EH (cell line): ENCODE measurements at places on chromosomes 2 and 18.

GRCh38 chr2:62705859-62706720 is 577 bp downstream of the EHBP1 start:
- DNase-seq, result peak; percentile 67

DNA sequence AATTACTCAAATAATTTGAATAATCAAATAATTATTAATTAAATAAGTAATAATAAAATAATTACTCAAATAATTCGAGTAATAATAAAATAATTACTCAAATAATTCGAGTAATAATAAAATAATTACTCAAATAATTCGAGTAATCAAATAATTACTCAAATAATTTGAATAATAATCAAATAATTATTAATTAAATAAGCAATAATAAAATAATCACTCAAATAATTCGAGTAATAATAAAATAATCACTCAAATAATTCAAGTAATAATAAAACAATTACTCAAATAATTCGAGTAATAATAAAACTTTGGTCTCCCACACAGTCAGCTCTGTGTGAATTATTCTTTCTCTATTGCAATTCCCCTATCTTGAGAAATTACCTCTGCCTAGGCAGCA is 30.0 kb upstream of the LINC00305 start:
- no peak for DNase-seq

DNA sequence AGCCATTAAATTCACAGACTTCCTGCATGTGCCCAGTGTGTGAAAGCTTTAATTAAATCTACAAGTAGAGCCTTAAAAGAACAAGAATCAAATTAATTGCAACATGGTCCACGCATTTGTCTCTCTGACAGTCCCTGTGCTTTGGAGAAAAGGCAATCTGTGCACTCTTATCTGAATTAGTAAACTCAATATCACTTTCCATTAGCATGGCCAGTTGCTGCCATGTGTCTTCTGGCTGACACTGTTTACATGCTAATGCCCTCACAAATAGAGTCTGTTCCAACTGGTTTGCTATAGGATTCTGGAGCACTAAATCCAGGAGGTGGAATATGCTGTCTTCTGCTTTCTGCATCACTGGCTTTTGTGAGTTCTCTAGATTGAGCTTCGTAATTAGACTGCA is 434.5 kb upstream of the RAB12 start:
- DNase-seq, result no peak

DNA sequence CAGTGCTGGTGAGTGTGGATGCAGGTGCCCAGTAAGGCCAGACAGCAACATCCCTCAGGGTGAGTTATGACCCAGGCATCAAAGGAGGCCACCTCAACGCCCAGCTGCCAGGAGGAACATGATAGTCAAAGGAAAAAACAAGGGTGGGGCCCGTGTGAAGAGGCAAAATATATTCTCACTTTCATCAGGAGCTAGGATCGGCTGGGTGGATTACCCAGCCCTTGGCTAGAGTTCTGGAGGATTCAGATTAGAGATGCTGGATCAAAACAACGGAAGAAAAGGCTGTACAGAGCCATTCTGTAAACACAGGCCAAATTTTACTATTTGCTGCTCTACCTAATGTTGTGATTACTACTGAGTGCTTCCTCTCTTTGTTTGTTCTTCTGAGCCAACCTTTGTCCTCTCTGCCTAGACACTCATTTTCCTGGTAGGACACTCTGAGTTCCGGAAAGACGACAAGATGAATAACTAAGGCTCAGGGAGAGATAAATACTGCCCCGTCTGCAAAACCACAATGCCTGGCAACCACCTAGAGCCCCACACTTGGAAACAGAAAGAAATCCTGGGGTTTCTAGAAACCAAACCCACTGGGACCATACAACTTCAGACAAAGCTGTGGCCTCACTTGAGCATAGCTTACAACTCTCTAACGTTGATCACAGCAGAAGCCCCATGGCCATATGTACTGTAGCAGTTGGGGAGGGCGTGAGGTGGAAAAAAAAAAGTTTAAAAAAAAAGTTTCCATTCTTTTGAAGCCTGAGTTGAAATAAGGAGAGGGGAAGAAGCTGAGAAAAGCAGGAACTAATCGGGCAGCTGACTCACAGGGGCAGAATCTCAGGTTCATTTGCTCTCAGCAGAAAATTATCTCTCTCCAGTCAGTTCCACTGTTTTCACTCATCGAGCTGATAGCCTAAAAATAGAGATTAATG is 17.8 kb upstream of the PMAIP1 start:
- peak; percentile 72 for DNase-seq

DNA sequence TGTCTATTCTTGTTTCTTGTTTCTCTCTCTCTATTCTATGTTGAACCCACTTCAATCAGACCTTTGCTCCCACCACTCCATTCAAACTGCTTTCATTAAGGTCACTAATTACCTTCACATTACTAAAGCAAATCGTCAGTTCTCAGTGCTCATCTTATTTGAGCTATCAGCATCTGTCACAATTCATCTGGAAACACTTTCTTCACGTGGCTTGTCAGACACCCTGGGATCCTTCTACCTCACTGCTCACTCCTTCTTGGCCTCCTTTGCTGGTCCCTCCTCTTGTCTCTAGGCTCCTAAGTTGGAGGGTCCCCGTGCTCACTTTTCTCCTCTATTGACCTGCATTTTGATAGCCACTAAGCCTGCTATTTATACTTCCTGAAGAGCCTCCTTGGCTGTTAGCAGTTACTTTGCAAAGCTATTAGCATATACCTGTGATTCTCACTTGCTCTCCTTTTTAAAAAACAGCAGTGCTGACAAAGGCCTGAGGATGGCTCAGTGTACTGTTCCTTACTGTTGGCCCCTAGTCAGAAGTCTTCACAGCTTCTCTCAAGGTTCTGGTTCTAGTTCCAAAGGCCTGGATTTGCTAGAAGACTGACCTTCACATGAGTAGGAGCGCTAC is 80.2 kb downstream of the PLEKHM3 start:
- no peak for DNase-seq

DNA sequence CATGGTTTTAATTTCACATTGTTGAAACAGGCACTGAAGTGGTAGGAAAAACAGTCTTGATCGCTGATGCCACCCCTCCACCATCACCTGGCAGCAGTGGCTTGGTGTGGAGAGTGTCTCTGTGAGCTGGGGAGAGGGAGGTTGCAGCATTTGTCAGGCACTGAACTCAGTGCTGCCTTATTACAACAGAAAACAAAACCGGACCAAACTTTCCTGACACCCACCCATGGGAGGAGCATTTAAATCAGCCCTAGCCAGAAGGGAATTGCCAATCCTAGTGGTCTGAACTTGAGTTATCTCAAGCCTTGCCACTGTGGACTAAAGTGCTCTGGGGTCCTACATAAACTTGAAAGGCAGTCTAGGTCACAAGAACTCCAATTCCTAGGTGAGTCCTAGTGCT is 103.0 kb upstream of the LGALSL start:
- no peak for DNase-seq

DNA sequence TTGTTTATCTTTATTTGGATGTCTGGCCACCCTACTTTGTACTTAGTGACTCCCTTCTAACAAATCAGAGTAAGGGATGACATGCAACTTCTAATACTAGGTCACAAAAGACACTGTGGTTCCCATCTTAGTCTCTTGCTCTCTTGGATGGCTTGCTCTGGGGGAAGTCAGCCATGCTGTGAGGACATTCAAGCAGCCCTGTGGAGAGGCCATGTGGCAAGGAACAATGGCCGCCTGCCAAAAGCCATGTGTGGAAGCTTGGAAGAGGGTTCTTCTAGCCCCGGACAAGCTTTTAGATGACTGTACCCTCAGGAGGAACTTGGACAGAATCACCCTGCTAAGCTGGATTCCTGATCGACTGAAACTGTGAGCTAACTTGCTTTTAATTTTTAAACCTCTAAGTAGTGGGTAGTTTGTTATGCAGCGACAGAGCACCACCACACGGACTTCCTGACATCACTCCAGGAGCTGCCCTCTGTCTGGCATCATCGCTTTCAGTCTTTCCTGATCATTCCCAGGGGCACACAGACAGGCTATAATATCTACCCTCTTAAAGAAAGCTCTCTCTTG is 116.8 kb upstream of the ODC1 start:
- peak; percentile 23 for DNase-seq

GRCh38 chr18:12768625-12769024 is 65.8 kb downstream of the PSMG2 start:
- DNase-seq, result peak; percentile 31

DNA sequence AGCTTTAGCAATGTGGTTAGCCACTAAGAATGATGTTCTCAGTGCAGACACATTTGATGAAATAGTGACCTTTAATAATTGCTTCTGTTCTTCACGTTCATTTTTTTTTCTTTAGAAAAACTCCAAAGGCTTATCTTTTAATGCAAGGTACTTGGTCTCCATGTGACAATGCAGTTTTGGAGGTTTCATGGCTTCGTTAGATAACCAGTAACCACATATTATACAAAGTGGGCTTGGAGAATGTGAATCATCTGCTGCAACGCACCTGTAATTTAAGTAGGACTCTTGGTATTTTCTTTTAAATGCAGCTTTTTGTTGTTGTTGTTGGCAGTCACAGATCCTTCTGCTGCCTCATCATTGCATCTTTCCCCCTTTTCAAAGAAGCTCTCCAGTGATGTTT is 1606.3 kb downstream of the SUCLG1 start:
- no peak for DNase-seq

GRCh38 chr2:37355735-37356134 is 11.3 kb downstream of the QPCT start:
- DNase-seq, result no peak

DNA sequence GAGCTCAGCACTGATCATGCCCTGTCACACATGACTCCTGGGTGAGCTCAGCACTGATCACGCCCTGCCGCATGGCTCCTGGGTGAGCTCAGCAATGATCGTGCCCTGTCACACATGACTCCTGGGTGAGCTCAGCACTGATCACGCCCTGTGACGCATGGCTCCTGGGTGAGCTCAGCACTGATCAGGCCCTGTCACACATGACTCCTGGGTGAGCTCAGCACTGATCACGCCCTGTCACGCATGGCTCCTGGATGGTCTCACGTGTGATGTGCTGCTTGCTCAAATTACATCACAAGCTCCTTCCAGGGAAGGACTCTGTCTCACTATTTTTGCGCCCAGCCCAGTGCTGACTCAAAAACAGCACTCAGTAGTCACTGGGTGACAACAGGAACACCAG is 258.0 kb downstream of the HDAC4 start:
- DNase-seq, result no peak

DNA sequence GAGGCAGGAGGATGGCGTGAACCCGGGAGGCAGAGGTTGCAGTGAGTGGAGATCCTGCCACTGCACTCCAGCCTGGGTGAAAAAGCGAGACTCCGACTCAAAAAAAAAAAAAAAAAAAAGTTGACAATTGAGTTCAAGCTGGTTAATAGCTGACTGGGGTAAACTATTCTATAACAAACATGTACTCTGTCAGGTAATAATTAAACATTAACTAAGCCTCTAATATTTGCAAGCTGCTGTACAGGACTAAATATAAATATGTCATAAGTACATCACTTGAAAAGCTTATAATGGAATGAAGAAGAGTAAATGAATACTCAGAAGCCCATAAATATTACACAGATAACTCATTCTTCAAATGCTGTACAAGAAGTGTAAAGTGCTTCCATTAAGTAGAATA is 190.4 kb upstream of the CRIM1 start:
- no peak for DNase-seq

DNA sequence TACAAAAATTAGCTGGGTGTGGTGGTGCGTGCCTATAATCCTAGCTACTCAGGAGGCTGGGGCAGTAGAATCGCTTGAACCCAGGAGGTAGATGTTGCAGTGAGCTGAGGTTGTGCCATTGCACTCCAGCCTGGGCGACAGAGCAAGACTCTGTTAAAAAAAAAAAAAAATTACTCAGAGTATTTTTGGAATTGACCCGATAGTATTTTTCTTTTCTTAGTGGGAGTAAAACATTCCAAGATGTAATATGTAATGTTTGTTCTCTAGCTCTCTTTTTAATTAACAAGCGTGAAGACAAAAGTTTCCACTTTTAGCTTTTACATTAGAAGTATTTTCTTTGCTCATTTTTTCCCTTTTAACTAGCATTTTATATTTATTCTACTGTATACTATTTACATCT is 12.0 kb upstream of the TMEM18 start:
- peak; percentile 40 for DNase-seq

- DNase-seq, result peak; percentile 73
Observed at GRCh38 chr2:31415421-31415820, 879 bp upstream of the XDH start.

GRCh38 chr2:184879671-184880070 is 281.3 kb downstream of the ZNF804A start:
- no peak for DNase-seq

GRCh38 chr2:236988690-236989624 is 96.7 kb upstream of the COPS8 start:
- no peak for DNase-seq

DNA sequence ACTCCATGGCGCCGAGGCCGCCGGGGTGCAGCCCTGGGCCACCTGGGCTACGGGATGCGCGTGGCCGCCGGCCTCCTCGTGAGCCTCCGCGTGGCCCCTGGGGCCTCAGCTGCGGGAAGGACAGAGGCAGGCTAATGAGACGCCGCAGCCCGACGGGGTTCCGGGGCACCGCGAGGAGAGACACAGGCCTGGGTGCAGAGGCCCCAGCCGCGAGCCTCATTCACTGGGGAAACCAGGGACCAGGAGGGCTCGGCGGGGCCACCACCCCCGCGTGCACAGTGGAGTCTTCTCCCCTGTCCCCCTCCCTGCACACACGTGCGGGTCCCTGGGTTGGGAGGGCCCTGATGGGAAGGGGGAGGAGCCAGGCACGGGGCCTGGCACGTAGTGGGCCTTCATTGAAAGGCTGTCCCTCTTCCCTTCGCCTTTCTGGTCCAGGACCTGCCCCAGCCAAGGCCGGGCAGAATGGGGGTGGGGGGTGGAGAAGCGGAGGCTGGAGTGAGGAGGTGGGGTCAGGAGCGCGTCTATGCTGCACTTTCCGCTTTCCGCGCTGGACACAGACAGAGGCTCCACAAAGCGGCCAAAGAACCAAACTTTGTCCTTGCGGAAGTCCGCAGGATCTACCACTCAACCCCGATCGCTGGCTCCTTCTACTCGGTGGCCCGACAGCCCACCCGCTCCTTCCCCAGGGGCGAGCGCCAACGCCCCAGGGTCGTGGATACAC is 9.1 kb downstream of the ALPP start:
- no peak for DNase-seq

GRCh38 chr2:25441353-25441752 is 99.6 kb upstream of the DNMT3A start:
- no peak for DNase-seq

DNA sequence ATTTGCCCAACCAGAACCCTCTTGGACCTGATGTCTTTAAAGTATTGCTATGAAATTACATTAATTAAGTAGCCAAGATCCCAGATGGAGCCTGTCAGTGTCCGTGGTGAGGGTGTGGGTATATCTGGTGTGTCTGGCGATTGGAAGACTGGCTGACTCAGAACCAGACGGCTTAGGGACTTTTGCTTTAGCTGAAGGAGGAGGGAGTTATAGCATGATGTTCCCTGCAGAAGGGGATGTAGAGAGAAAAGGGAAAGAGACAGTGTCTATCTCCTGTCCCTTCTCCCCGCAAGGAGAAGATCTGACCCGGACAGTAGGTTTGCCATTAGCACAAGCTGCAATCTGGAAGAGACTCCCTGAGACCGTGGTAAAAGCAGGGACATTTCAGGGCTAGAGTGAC is 60.6 kb downstream of the POU3F3 start:
- no peak for DNase-seq
